ENCODE measurements at places on chromosomes 3 and 15.

DNA sequence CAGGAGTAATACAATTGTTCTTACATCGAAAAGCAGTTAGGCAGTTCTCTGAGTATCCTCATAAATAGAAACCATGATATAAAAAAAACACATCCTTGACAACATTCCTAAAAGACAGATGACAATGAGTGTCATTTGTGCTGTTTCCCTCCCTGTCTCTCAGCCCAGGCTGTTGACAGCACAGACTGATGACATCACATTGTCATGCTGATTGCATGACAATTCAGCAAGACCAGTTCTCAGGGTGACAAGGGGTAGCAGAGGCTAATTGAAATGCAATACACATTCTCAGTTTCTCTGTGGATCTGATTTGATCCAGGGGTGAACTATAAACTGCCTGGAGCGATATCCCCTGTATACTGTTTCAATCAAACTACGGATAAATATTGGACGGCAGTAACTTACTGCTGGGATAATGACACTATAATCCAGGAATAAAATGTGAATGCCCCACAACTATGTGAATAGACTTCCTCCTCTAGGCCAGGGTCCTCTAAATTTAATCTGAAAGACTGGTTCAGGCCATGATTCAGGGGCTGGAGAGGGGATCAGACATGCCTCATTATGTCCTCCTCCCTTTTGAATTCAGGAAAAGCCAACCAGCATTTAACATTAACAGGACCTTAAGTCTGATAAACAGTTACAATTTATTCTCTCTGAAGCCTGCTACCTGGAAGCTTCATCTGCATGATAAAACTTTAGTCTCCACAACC is 16.7 kb upstream of the EIF1B start:
- DNase-seq: no peak

GRCh38 chr3:16012086-16012485 is 162.4 kb upstream of the GALNT15 start:
- DNase-seq: no peak

DNA sequence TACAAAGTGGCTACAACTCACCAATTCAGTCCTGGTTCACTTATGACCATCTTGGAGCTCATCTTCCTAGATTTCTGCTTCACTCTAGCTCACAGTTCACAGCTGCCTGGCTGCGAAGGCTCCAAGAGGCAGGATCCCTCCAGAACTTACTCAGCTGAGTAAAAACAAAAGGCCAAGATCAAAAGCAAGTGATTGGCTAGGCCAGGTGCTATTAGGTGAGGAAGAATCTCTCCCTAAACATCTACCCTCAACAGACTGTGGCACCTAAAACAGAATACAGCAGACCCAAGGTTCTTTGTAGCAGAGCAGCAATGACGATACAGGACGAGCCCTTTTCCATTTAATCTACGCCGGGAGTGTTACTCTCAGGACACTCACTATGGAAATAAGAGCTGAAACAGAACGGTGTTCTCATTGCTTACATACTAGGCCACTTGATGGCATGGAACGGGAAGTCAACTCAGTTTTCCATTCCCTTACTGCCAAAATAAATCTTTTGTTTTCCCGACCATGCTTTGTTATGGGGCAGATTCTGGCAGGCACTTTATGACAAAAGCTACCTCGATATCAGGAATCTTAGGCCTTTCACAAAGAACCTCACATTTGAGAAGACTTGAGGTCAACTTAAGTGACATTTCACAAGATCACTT is 901 bp downstream of the ICE2 start:
- DNase-seq: peak; percentile 6

- DNase-seq: no peak
Measured at GRCh38 chr3:64548200-64548889, 139.5 kb downstream of the ADAMTS9 start.

GRCh38 chr3:196604548-196604947 is 34.9 kb upstream of the NRROS start:
- DNase-seq: no peak

DNA sequence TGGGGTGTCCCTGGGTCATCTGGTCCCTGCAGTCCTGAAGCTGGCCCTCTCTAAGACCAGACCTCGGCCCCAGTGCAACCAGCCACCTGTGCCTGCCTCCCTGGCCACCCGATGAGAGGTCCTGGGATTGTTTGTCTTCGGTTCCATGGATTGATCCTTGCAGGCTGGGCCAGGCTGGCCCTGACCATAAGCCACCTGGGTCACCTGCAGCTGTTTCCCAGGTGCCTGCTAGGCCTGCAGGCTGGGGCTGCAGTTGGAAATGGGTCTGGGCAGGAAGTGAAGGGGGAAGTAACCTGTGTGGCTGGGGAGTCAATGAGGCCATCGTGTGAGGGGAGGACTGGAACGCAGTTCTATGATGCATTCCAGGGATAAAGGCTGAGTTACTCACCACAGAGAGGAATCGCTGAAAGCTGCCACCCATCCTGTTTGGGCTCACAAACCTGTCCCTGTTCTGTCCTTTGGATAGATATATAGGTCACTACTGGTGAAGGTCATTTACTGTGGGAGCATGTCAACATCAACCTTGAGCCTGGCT is 30.9 kb upstream of the VPS8 start:
- no peak for DNase-seq

DNA sequence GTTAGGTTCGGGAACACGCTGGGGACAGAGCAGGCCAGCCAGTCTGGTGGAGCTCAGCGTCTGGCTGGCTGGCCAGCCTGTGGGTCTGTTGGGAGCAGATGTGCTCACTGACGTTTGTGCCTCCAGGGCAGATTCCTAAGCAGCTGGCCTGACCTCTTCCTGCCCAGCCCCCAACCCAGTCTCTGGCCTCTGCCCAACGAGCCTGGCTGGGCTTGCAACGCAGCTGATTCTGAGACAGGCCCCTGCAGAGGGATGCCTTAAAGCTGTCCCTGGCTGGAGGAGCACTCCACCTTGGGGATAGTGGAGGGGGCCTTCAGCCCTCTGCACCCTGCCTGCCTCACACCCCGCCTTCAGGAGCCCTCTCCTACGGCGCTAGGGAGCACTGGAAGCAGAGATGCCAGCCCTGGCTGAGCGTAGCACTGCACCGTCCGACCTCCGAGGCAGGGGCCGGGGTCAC is 46.0 kb downstream of the KLF13 start:
- no peak for DNase-seq

GRCh38 chr3:46104706-46105105 is 77.4 kb upstream of the XCR1 start:
- no peak for DNase-seq

- no peak for DNase-seq
Measured at GRCh38 chr3:45635475-45636256, 41.1 kb downstream of the LIMD1 start.

GRCh38 chr3:195597229-195597628 is 13.5 kb upstream of the APOD start:
- no peak for DNase-seq

- no peak for DNase-seq
Measured at GRCh38 chr15:76468722-76469121, 132.1 kb downstream of the ISL2 start.

GRCh38 chr15:70486451-70487386 is 276.6 kb downstream of the UACA start:
- no peak for DNase-seq

DNA sequence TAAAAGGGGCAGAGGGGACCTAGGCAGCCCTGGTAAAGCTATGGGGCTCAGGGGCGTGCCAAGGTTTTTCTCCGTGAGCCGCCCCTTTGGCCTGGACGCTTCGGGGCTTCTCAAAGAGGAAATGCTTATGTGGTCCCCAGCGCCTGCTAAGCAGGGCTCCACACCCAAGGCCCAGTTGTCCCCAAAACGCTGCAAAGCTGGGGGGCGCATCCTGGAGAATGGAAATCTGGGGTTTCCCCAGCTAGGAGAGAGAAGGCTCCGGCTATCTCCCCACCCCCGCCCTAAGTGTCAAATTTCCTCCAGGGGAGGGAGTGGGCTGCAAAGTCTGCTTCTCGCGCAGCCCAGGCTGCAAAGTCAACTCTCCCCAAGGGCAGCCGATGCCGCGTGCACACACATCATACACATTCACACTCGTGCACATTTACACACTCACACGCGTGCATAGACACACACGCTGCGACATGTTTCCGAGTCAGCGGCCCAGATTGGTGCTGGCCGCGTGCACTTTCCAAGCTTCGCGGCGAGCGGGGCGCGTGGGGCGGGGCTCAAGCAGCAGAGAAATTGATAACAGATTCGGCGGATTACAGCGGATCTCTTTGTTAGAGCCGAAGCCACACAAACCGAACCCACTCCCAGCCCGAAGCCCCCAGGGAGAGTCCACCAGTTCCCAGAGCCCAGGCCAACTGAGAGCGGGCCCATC is 4.5 kb downstream of the WNT5A start:
- DNase-seq: no peak

- DNase-seq: no peak
Measured at GRCh38 chr15:93235926-93236780, 147.1 kb upstream of the RGMA start.

DNA sequence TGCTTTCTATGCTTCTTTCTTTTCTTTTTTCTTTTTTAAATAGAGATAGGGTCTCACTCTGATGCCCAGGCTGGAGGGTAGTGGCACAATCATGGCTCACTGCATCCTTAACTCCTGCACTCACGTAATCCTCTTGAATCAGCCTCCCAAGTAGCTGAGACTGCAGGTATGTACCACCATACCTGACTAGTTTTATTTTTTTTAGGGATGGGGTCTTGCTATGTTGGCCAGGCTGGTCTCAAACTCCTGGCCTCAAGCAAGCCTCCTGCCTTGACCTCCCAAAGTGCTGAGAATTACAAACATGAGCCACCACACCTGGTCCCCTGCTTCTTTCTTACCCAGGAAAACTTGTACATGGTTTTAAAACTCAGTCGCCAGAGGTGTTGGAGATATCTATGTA is 24.2 kb upstream of the HDC start:
- no peak for DNase-seq

DNA sequence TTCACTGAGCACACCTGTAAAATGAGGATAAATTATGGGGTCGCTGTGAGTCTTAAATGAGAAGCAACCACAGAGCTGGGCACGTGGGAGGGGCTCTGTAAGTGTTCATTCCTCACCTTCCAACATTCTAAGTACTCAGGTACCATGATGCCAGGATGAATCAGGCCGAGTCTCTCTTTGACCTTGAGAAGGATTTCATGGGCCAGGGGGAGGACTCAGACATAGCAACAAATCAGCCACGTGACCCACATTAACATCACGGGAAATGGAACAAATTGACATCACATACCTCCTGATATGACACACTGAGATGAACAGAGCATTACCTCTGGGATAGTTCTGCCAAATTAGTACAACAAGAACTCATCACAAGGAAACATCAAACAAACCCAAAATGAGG is 35.2 kb upstream of the USP3 start:
- no peak for DNase-seq

DNA sequence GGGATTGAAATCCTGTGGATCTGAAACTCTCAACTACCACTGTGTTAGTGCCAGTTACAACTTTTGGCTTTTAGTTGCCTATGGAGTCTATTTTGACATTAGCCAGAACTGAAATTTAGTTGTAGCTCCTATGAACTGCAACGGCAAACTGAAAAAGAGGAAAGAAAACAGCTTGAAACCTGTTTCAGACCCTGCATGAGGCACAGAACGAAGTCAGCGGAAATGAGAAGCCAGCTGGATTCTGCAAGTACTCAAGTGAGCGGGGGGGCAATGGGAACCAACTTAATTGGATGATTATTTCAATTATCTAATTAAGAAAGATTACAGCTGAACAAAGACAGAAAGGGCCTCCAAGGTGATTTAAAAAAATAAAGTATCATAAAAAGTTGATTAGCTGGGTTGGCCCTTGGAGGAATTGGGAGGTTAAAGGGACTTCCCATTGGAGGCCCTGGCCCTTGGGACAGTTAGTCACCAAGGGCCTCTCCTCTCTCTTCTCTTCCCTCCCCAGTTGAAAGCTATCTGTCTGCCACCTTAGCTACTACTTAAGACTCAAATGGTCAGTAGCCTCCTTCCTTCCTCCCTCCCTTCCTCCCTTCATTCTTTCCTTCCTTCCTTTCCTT is 352.1 kb downstream of the SHQ1 start:
- DNase-seq: no peak

DNA sequence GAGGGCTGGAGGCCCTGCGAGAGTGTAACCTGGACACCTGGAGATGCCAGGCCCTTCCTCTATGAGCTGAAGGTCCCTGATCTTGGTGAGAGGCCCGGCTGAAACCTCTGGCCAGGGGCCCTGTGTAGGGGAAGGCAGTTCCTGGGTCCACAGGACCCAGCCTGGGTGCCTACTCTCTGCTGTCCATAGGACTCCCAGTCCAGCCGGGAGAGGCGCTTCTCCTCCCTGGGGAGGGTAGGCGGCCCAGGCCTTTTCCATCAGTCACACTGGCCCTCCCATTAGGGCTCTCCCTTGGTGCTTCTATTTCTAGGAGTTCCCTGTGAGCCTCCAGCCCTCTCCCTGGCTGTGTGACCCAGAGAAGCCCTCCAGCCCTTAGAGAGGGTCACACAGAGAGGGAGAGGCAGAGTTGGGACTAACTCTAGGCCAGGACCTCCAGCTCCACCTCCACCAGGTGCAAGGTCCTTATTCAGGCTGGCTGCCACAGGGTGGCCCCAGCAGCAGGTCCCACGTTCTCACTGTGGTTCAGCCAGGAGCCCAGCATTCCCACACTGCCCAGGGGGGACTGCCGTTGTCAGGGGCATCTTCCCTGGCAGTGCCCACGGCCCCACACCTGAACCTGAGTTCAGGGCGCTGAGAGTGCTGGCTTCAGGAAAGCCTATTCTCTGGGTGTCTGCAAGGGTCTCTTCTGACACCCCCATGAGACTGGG is 146.8 kb downstream of the SMAD6 start:
- DNase-seq: no peak

DNA sequence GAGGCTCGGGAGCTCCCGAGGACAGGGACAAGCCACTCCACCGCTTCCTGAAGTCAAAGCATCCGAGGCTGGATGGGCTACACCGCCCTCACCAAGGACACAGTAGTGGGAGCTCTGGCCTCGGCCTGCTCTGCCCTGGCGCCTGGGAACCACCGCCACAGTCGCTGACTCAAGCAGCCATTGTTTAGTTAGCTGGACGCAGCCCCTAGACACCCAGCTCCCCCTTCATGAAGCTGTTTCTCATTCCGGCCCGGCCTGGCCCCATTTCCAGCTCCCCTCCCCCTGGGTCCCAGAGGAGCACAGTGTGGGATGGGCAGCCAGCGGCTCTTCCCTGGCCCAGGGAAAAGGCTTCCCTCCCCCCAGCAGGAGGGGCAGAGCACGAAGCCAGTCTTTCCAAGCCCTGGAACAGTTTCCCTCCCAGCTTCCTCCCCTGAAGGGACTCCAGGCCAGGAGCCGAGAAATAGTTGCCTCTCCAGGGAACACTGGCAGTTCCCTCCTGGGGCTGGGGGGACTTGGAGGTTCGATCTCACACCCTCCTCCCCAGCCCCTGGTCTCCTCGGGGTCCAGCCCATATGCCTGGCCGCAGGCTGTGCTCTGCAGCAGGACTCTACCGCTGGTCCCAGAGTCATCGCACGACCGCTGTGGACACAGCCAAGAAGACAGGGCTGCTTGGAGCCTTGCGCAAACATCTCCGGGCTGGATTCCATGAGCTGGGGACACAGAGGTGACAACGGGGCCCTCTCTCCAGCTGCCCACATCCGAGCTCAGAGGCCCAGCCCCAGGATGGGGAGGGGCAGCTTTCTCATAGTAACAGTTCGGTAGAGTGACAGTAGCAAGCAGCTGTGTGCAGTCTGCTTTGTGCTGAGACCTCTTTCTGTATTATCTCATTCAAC is 10.0 kb downstream of the PLXND1 start:
- DNase-seq: no peak

GRCh38 chr15:75786575-75786947 is 56.7 kb upstream of the UBE2Q2 start:
- no peak for DNase-seq
